ENCODE measurements at places on chromosomes 6 and 20. TPM values are rescaled to one million over a fixed set of nuclear protein-coding genes. Genes with fewer than 3 reads are reported as not detected.

The DEFB112 gene
- not detected for total RNA-seq

The COL12A1 gene
- total RNA-seq: 2,753 TPM

The KIF13A gene
- total RNA-seq: 49.7 TPM

DNA sequence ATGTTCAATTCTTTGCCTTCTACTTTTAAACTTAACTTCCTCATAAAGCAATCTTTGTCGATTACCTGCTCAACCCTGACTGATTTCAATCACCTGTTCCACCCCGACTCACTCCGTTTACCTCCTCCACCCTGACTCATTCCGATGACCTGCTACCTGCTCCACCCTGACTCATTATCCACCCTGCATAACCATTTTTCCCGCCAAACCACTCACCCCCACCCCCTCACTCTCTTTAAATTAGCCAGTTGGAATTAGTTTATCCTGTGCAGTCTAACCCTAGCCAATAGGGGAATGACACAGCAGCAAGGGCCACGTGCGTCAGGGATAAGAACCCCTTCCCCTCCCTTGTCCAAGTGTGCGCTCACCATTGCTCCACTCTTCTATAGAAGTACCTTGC, 56.7 kb upstream of the MRAP2 start:
- H3K27ac ChIP-seq: no peak overlapping the region
- peaks cover 3% of the 10 kb centered on the region for H3K36me3 ChIP-seq
- DNase-seq: no peak
- H3K4me1 ChIP-seq: peaks cover 14% of the 10 kb centered on the region
- no peaks in the 10 kb centered on the region for H3K27me3 ChIP-seq
- no peak overlapping the region for H3K4me3 ChIP-seq

GRCh38 chr6:90820436-90820835, 233.6 kb upstream of the MAP3K7 start:
- H3K4me1 ChIP-seq: no peaks in the 10 kb centered on the region
- DNase-seq: no peak
- H3K27ac ChIP-seq: no peak overlapping the region
- no peak overlapping the region for H3K4me3 ChIP-seq
- no peaks in the 10 kb centered on the region for H3K36me3 ChIP-seq

- DNase-seq: no peak
- H3K27me3 ChIP-seq: no peaks in the 10 kb centered on the region
- no peaks in the 10 kb centered on the region for H3K36me3 ChIP-seq
- H3K27ac ChIP-seq: no peak overlapping the region
Observed at GRCh38 chr6:7135755-7136154, 28.0 kb downstream of the RREB1 start.

DNA sequence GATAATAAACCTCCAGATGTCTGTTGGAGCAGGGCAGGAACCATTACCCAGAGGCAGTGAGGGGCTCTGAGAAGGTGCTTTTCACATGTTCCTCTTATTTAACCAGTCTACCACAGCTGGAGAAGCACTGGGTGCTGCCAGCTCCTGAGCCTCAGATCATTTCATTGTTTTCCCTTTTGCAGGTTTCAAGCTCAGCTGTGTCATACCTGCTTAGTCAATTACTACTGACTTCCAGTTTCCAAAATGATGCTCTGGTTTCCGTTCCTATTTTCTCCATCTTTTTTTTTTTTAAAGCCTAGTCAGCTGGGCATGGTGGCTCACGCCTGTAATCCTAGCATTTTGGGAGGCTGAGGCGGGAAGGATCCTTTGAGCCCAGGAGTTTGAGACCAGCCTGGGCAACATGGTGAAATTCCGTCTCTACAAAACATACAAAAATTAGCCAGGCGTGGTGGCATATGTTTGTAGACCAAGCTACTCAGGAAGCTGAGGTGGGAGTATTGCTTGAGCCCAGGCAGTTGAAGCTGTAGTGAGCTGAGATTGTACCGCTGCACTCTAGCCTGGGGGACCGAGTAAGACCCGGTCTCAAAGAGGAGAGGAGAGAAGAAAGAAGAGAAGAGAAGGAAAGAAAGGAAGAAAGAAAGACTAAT, 6.7 kb downstream of the FLOT1 start:
- no peak for DNase-seq
- no peak overlapping the region for H3K27ac ChIP-seq
- peaks cover 32% of the 10 kb centered on the region for H3K36me3 ChIP-seq
- H3K4me1 ChIP-seq: peaks cover 32% of the 10 kb centered on the region
- H3K4me3 ChIP-seq: no peak overlapping the region

All from chondrocyte (in vitro differentiated cells).